Mucosa of descending colon (tissue), 3 donors: ENCODE measurements at places on chromosomes 3 and 15. TPM values are rescaled to one million over a fixed set of nuclear protein-coding genes. Genes with fewer than 3 reads are reported as not detected.

- no peak for DNase-seq
Measured at GRCh38 chr3:57011022-57011421, 49.4 kb upstream of the SPATA12 start.

- DNase-seq = no peak
Measured at GRCh38 chr3:109643590-109643989, 306.2 kb upstream of the DPPA4 start.

GNAT1 gene
- not detected for total RNA-seq

MELTF gene
- total RNA-seq = 17.3 TPM

GRCh38 chr15:59723687-59724346 lies 34.7 kb upstream of the BNIP2 start:
- DNase-seq = no peak

PCSK6 gene
- total RNA-seq = 30.3 TPM
